Hematopoietic multipotent progenitor cell treated with erythropoietin and hydrocortisone succinate and interleukin-3 and kit ligand, for 17 days (in vitro differentiated cells): ENCODE measurements at places on chromosomes 3 and 15.

DNA sequence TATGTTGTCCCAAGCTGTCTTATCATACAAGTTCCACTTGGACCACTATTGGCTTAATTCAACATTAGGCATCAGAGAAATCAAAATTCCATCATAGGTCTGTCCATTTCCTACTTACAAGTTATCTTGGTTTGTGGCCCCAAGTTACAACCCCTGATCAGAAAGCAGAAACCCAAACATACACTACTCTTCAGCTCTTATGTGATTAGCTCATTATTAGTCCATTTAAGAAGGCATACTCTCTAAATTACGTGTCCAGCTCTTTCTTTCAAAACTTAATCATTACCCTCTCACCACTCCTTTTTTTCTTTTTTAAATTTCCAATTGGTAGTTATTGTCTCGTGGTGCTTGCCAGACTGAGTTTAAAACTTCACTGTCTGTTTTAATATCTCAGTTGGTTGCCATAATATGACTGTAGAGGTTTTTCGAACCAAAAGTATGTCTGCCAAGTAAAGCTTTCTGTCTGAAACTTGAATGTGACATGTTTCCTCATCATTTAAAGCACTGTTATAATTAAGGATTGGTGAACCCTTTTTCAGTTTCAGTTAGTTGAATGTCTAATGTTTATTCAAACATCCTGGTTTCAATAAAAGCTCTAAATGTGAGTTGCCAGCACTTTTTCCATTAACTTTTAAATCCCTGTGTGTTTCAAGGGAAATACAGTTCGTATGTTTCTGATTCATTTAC, 150.3 kb downstream of the SAMMSON start:
- DNase-seq, result no peak

DNA sequence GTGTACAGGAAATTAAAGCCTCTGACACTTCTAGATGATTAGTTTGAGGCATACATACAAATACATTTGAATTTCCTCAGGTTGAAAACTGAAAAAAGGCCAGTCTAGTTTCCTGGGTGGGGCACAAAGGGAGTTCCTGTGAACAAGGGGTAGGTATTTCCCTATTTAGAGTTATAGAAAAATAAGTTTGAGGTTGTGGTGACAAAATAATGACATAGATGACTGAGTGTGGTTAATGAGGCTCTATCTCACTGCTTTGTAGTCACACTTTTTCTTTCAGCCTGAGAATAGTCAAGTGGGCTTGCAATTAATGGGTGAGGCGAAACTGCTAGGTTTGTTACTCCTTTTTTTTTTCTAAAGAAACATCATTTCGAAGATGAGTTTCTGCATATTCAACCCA, 4.3 kb downstream of the SLCO3A1 start:
- no peak for DNase-seq

DNA sequence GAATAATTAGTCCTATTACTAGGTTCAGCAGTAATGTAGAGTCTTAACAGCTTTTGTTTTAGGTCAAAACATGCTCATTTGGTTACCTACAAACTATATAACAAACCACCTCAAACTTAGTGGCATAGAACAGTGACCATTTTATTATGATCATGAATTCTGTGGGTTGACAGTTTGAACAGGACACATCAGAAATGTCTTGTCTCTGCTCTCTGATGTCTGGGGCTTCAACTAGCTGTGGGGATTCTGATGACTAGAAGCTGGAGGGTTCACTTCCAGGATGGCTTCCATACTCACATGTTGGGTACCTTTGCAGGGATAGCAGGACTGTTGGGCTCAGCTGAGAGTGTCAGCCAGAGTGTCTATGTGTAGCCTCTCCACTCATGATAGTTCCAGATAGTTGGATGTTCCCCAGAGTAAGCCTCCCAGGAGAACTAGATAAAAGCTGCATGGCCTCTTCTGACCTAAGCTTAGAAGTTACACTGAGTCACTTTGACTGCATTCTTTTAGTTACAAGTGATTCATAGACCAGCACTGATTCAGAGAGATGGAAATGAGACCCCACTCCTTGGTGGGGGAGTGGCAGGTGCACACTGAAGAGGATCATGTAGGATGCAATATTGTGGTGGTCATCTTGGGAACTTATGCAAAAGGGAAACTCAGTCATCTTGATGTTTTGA, 32.6 kb downstream of the PLCL2 start:
- no peak for DNase-seq

- no peak for DNase-seq
Observed at GRCh38 chr15:66154581-66154980, 99.0 kb downstream of the MEGF11 start.
